ENCODE measurements at places on chromosomes 6 and 20.

- no peak for DNase-seq
Observed at GRCh38 chr6:52089758-52090348, 2.4 kb upstream of the PKHD1 start.

GRCh38 chr20:24700166-24700860 lies 230.9 kb downstream of the SYNDIG1 start:
- DNase-seq = no peak

DNA sequence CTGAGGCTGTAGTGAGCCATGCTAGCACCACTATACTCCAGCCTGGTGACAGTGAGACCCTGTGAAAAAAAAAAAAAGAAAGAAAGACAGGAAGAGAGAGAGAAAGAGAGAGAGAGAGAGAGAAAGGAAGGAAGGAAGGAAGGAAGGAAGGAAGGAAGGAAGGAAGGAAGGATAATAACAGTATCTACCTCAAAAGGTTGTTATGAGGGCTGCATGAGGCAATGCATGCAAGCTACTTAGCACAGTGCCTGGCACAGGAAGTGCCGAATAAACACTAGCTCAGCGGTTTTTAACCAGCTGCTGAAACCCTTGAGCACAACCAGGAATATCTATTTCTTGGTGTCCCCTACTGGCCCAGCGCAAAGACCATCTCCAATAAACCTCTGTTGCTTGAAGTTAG lies 62.3 kb upstream of the TBC1D7 start:
- no peak for DNase-seq

GRCh38 chr6:131163886-131164285 lies 28.6 kb downstream of the AKAP7 start:
- no peak for DNase-seq

DNA sequence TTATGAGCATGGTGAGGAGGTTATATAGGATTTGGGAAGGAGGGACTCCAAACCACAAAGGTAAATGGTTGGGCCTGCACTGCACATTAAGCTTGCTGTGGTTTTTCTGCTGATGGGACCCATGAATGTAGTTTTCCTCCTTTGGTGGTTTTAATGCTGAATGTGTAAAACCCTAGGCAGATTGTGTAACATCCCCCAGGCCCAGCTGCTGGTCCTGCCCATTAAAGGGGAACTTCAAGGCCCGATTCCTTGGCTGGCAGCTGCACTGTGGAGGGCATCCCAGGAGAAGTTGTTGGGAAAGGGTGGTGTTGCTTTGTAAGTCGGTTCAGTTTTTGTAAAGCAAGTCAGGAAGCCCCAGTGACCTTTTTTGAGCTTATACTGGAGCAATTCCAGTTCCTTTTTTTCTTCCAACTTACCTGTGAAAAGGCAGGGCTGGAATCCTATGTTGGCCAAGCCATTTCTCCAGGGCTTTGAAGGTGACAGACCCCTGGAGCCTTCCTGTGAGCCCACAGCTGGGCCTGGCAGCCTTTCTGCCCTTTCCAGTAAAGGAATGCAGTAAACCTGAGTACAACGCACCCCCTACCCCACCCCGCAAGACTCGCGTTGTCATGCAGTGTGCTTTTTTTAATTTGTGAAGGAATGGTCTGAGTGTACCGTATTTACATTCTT lies 43.1 kb upstream of the NAA20 start:
- DNase-seq = no peak

DNA sequence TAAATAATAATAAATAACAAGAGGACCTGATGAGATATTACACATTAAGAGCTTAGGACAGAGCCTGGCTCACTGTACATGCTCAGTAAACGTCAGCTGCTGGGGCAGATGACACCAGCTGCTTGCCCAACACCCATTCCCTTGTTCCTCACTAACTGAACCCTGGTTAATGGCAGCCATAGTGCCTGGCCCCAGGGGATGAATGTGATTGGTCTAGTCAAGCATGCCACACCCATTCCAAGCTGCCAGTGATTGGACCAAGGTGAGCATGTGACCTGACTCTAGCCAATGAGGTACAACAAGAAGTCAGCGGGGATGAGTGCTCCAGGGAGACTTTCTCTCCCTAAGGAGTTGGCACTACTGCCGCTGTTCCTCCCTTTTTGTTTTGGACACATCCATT lies 85.1 kb upstream of the PTPN1 start:
- peak; percentile 94 for DNase-seq

DNA sequence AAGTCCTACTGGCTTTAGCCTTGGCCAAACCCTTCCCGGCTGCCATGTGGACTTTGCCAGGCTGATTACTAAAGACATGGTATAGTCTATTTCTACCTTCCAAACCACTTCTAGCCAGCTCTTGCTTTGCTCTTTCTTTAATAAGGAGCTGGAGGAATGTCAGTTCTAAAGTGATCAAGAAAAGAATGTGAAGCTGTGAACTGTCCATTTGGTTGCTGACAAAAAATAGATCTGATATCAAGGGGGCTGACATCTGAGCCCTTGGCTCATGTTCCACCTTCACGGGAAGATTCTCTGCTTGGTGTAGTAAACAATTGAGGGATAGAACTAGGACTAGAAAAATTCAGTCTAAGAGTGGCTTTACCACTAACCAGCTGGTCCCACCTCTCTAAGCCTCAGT lies 22.6 kb downstream of the GNAS-AS1 start:
- no peak for DNase-seq

- no peak for DNase-seq
Observed at GRCh38 chr6:119090256-119090655, 11.8 kb upstream of the FAM184A start.

- no peak for DNase-seq
Observed at GRCh38 chr20:24948939-24949679, at the start of gene CST7. TSS of gene CST7 (plus strand) at chr20:24949269. CDS start at chr20:24949506, 237 bp downstream.

- peak; percentile 71 for DNase-seq
Observed at GRCh38 chr6:4253604-4254231, 118.3 kb upstream of the ECI2 start.

- DNase-seq = no peak
Observed at GRCh38 chr6:146946559-146946958, 257.7 kb upstream of the STXBP5 start.

GRCh38 chr20:50095476-50096078 lies 17.4 kb downstream of the UBE2V1 start:
- no peak for DNase-seq

- no peak for DNase-seq
Observed at GRCh38 chr6:170032706-170033309, 258.1 kb downstream of the DLL1 start.

GRCh38 chr6:136180704-136181511 lies 69.2 kb downstream of the MTFR2 start:
- no peak for DNase-seq

GRCh38 chr6:14348389-14348788 lies 230.8 kb downstream of the CD83 start:
- no peak for DNase-seq

DNA sequence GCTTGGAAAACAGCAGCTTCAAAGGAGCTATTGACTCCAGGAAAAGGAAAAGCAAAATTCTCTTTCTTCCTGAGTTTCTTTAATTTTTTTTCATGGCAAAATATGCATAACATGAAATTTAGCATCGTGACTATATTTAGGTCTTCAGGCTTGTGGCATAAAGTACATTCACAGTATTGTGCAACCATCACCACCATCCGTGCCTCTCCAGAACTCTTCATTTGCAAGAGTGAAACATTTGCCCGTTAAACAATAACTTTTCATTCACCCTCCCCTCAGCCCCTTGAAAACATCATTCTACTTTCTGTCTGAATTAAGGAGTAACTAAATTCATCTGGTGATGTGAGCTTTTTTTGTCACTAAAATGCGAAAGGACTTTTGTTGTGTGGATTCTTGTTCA lies 251.7 kb downstream of the PHACTR1 start:
- DNase-seq = no peak

GRCh38 chr6:32081168-32081990 lies 27.8 kb downstream of the TNXB start:
- no peak for DNase-seq

DNA sequence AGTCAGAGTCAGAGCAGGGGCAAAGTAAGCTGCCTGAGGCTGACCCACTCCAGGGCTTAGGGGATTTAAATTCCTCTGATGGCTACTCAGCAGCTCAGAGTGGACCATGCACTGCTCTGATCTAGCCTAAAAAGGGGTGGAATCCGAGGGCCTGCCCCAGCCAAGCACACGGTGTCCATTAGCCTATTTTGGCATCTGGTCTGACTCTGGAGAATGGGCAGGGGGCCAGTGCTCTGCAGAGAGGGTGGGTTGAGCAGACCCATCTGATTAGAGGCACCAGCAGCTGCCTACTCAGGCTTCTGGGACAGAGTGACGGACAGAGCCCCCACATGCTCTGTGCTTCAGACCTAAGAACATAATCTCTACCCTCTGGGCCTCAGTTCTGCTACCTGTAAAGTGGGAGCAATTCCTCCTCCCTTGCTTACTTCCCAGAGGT lies 25.9 kb upstream of the TGM2 start:
- no peak for DNase-seq

GRCh38 chr6:82056567-82056966 lies 191.0 kb downstream of the IBTK start:
- no peak for DNase-seq

GRCh38 chr20:2206957-2207769 lies 88.6 kb upstream of the TGM3 start:
- DNase-seq = peak; percentile 71

GRCh38 chr6:39184906-39185580 lies 44.2 kb downstream of the KCNK5 start:
- DNase-seq = no peak

- DNase-seq = peak; percentile 57
Observed at GRCh38 chr6:53984581-53984980, 126.7 kb upstream of the MLIP start.
